NCI-H2171 treated with DMSO at 0.1 percent for 48 hours (cell line): ENCODE measurements at places on chromosomes 4 and X.

DNA sequence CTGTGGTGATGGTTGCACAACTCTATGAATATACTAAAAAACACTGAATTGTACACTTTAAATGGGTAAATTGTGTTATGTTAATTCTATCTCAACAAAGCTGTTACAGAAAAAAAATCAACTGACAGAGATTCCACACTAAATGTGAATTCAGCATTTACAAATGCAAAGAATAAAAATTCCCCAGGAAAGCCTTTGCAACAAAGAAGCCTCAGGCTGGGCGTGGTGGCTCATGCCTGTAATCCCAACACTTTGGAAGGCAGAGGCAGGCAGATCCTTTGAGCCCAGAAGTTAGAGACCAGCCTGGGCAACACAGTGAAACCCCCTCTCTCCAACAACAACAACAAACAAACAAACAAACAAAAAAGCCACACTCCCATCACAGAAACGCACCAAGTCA, 8.9 kb downstream of the BCLAF3 start:
- no peak for DNase-seq

DNA sequence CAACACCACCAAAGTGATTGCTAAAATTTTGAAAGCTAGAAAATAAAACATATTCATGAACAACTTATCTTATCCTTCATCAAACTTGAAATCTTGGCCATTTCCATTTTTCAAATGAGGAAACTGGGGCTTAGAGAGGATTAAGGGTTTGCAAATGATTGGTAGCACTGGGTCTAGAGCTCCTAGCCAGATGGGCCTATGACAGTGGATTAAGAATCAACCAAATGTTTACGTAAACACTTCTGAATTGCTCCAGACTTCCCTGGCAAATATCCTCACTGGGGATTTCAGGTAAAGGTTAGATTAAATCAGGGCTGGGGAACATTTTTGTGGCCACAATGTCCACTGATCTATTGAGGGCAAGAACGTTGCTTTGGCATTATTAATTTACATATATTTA, 241.2 kb downstream of the ANK2 start:
- no peak for DNase-seq

DNA sequence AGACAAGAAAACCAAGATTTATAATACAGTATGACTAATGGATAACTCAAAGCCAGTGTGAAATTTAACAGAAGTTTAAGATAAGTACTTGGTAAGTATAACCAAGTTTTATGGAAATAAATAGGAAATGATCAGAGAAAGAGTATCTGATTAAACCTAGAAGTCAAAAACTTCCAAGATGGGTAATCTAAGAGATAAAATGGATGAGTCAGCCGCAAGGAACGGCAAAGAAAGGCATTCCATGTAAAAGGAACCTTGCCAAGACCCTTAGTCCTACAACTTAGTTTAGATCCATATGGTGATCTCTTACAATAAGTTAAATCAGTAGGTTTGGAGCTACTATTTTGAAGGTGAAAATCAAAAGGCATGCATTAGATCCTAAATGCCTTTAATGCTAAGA, 34.8 kb downstream of the LIN54 start:
- no peak for DNase-seq

DNA sequence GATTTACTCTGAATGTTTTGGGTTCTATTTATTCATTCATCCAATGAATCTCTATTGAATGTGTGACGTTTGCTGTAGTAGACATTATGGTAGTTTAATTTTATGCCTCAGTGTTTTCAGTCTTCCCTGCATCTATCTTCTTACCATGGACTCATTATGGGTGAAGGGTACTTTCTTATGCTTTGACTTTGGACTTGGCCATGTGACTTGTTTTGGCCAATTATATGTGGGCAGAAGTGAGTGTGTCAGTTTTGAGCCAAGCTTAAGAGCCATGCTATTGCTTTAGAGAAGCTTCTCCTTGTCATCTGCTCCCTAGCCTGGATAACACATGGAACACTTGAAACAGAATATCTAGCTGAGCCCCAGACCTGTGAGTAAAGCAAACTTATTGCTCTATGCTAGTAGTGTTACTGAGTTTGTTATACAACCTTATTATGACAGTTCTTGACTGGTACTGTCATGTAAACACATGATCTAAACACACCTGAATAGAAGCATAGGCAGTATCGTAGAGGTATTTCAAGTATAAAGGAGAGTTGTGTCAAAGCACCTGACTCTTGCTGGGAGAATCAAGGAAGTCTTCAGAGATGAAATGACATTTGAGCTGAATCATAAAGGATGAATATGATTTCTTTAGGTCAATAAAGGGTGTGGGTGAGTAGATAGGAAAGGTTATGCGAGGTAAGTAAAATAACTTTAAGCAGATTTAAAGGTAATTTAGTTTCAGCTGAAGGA, 128.4 kb downstream of the NAA11 start:
- DNase-seq: peak; percentile 52

DNA sequence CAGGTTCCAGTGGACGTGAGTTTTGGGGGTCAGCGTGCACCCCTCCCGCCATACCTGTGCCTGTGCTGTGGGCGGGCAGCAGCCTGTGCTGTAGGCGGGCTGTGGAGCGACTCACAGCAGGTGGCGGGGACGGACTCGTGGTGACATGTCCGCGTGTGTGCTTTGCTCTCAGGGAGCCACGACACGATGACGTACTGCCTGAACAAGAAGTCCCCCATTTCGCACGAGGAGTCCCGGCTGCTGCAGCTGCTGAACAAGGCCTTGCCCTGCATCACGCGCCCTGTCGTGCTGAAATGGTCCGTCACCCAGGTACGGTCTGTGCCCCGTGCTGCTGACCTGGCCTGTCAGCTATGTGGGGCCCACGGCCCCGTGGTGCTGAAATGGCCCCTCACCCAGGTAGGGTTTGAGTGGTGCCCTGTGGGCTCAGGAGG, 7.4 kb downstream of the PLCXD1 start:
- DNase-seq: no peak

GRCh38 chr4:140222171-140222570, 68.2 kb upstream of the MAML3 start:
- DNase-seq: no peak

GRCh38 chr4:41477181-41477905, 60.6 kb upstream of the LIMCH1 start:
- DNase-seq: no peak

DNA sequence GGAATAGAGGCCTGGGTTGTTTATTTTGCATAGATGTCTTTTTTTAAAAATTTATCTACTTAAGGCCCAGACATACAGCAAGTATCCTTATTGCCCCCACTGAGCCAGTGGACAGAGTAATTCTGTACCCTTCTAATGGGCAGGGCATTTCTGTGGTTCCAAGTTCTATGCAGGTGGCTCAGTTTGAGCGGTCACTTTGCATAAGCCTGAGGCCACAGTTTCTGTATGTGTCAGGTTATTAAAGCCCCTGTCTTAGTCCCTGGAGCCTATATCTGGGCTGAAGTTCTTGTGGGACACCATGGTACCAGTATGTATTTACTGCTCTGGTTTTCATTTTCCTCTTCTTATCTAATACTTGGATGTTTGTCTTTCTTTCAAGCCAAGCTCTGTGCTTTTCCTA, 168.8 kb downstream of the MID1IP1 start:
- no peak for DNase-seq

DNA sequence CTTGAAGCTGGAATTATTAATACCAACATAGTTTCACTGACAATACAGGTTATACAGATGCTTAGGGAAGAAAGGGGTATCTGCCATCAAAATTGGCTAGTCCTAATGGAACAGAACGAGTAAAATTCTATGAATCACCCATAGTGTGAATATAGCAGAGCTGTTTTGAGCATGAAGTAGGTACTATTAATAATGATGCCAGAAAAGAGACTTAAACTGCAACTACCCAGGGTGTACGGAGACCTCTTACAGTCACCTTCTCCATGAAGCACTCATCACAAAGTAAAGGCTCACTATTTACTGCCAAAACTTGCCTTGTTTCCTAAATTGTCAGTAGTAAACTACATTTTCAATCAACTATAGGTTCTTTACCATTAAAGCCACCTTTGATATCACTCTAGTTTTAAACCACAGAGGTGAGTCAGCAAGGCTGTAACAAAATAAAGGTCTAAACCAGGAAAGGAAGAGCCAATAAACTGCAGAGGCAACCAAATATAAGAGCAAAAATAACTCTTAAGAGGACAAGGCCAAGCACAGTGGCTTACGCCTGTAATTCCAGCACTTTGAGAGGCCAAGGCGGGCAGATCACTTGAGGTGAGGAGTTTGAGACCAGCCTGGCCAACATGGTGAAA, 114.4 kb downstream of the FRYL start:
- DNase-seq: no peak
